ENCODE measurements at places on chromosomes 11 and 22.

DNA sequence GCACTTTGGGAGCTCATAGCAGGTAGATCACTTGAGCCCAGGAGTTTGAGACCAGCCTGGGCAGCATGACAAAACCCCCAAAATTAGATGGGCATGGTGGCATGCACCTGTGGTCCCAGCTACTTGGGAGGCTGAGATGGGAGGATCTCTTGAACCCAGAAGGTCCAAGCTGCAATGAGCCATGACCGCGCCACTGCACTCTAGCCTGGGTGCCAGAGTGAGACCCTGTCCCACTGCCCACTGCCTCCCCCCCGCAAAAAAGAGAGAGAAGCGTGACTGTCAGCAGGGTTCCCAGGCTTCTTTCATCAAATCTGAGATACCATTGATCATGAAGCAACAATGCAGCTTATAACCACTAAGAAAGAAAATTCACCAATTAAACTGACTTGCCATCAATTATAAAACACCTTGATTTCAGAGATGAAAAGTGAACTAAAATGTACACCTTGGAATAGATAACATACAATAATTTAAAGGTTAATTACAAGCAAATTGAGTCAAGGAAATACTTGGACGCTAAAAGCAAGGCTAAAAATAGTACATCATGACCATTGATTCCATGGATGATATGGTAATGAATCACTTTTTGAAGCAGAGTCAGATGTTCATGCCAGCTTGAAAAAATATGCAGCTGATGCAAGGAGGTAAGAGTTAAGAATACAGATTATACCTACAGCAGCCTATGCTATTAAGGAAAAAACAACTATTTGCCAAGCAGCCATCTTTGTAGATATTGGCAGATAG is 90.8 kb upstream of the ALKBH3 start:
- no peak for DNase-seq

DNA sequence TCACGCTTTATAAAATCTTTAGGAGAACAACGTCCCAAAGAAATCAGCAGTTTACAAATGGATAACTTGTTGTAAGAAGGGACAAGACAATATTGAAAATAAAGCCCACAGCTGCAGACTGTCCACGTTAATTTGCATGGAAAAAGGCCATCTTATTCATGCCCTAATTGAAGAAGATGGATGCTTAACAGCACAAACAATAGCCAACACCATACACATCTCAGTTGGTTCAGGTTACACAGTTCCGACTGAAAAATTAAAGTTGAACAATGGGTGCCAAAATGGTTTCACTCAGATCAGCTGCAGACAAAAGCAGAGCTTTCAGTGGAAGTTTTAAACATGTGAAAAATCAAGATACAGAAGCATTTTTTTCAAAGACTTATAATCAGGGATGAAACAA is 314.2 kb downstream of the RAB38 start:
- no peak for DNase-seq

DNA sequence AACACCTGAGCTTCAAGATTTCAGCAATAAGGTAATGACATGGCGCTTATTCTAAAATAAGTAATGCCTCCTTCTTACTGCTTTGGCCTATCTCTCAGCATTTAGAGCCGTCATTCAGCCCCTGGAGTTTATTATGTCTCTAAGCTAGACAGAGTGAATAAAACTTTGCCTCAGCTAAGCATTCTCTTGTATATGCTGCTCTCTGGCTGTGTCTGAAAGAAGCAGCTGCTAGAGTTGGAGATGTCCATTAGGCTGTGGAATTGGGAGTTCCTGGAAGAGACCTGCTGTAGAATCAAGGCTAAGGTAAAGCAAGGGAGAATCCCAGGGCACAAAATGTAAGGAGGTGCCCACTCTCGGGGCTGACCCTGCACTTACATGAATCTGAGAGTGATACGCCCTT is 35.5 kb upstream of the TTC12 start:
- no peak for DNase-seq

GRCh38 chr11:21602699-21603098 is 590.2 kb upstream of the ANO5 start:
- DNase-seq = no peak

GRCh38 chr11:33891714-33892327 is at the start of gene LMO2:
Gene LMO2 (minus strand): TSS chr11:33892076. CDS start chr11:33869716, 22,360 bp downstream.
- DNase-seq = no peak

GRCh38 chr11:64870893-64871466 is 7.4 kb downstream of the EHD1 start:
- DNase-seq = no peak

GRCh38 chr22:18974477-18975180 is 38.5 kb upstream of the PRODH start:
- no peak for DNase-seq

DNA sequence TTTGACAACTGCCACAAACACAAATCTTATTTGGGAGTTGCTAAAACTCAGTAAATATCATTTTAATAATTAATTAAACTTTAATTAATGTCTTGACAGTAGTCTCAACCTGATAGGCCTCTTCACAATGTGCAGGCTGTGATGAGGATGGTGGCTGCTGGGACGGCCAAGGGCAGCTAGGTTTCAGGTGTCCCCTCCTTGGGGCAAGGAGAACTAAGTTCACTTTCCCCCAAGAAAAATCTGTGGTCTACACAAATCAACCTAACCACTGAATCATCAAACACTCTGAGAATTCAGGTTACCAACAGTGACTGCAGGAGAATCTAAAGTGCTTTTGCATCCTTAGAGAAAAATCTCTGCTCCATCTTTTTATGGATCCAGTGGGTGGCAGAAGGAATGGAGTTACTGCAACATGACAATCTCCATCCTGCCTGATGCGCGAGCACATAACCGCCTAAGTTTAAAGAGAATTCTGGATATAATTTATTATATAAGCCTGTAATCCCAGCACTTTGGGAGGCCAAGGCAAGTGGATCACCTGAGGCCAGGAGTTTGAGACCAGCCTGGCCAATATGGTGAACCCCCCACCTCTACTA is 289.7 kb downstream of the KIRREL3 start:
- DNase-seq = no peak

DNA sequence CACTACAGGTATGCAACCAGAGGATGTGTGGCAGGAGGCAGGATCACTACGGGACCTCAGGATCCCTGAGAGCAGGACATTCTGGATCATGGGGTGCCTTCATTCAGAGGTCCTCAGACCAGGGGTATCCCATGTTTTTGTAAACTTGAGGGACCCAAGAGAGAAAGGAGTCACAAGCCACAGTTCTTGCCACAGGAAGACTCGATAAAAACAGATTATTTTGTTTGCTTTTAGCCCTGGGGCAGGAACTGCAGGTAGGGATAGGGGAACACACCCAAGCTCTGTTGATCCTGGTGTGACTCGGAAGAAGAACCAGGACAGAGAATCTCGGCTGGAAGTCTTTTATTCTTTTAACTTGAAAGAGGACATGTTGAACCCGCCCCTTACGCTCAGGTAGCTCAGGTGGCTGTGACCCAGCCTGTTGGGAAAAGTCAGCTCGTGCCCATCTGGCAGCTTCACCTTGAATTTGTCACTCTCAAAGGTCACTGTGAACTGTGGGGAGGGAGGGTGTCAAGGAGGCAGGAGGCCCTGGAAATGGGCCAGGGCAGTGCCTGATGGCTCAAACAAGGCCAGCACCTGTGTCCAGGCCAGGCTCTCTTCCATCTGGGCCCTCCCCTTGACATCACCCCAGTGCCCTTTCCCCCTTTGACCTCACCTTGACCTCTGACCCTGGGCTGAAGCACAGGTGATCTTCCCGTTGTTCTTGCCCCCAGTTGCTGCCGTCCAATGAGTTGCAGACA is 9.8 kb downstream of the LGALS2 start:
- DNase-seq = peak; percentile 55

DNA sequence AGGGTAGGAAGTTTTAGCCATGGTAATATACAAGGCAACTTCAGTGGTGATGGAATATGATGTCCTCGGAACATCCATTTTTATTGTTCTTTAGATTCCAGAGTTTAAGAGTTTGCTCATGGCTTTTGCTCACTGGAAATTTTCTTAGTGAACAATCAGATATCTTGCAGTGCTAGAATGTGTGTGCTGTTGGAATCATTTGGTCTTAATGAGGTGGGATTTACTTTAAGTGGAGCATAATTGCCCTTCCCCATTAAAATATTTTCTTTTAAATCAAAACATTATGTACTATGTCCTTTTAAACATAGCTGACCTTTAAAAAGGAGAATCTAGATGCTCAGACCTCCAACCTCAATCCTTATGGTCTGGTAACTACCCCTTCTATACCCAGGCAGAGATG is 77.3 kb upstream of the LDLRAD3 start:
- DNase-seq = no peak

DNA sequence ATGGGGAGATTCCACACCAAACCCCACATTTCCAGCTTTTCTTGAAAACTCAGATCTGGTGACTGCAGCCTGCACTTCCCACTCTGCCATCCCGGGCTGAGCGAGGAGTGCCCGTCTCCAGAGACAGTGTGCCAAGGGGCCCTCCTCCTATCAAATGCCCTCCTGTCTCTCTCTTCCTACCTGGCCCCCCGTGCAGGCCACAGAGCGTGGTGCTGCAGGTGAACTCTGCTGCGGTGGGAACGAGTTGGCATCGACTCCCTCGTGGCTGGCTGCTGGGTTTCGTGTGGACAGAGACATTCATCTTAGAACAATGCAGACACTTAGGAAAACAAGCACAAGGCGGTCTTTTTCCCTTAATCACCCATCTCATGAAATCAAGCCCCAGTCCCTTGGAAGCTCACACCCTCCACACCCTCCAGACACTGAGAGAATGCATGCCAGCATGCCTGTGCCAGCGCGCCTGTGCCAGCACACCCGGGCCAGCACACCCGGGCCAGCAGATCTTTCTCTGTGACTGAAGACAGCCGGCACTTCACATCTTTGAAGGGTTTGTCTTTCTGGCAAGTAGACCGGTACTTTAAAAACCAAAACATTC is 65.0 kb downstream of the PARVB start:
- DNase-seq = no peak

DNA sequence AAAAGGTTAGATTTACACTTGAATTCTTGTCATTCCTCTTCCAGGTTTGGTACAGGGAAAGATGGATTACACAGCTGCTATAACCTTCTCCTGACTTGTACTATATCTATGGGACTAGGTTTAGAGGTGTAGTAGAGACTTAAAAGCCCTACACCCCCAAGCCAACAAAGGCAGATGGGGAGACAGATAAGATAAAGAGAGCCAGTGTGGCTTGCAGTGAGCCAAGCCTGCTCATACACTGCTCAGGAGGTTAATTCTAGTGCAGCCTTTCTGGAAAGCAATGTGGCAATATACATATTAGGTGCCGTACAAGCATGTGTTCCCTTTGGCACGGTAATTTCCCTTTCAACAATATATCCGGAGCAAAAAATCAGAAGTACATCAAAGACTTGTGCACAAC is 10.8 kb downstream of the SIK3 start:
- DNase-seq = no peak

GRCh38 chr11:19225123-19225522 is 15.6 kb downstream of the E2F8 start:
- DNase-seq = no peak

DNA sequence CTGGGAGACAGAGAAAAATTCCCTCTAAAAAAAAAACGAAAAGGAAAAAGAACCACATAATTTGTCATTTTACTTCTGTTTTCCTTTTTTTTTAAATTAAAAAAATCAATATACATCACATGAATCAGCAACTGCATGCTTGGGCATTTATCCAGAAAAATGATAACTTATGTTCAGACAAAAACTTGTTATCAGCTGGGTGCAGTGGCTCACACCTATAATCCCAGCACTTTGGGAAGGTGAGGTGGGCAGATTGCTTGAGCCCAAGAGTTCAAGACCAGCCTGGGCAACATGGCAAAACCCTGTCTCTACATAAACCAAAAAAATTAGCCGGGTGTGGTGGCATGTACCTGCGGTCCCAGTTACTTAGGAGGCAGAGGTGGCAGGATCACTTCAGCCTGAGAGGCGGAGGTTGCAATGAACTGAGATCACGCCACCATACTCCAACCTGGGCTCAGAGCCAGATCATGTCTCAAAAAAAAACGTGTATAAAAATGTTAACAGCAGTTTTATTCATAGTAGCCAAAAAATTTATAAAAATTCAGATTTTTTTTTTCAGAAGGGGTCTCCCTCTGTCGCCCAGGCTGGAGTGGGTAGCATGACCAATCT is 28.5 kb downstream of the AMBRA1 start:
- no peak for DNase-seq

DNA sequence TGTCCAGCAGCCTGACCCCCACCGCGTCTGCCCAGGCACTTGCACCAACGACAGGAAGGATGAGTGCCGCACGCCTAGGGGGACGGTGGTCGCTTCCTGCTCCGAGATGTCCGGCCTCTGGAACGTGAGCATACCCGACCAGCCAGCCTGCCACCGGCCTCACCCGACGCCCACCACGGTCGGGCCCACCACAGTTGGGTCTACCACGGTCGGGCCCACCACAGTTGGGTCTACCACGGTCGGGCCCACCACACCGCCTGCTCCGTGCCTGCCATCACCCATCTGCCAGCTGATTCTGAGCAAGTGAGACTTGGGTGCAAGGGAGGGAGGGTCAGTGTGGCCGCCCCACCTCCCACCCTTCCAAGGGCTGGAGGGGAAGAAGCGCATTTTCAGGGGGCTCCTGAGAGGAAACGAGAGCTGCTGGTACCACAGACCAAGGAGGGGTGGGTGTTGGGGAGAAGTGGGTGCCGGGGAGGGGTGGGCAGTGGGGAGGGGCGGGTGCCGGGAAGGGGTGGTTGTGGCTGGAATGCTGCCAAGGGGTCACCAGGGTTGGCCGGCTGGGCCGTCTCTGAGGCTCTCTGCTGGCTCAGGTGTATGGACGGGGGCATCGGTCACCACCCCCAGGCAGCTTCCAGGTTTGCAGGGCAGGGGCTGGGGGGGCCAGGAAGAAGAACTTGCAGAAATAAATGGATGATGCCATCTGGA is 27.7 kb upstream of the MUC5B start:
- no peak for DNase-seq

DNA sequence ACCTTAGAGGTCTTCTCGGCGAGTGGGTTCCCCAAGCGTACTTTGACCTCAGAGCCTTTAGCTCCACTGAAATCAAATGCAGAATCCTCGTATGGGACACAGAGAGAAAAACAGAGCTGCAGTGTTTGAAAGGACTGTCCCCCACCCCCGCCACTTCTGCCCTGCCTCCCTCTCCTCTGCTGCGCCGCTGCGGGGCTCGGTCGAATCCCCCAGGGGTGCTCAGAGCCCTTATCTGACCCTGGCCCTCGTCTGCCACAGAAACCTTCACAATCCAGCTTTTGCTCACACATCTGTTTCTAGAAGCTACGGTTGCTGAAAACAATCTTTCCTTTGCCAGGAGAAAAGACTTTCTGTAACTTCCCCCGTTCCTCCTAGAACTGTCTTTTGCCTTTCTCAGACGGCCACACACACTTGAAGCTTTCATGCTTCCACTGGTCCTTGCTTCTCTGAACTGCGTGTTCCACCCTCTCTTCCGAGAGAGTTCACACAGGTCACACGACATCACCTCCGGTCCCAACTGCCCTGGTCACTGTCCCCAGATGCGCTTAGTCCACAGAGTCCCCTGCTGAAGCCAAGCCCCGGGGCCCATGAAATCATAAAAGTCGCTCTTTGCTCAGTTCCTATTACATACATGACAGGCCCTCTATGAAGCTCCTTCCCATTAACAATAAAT is 3.7 kb downstream of the SMIM35 start:
- DNase-seq = no peak

GRCh38 chr22:50269970-50270665 is at the start of gene MAPK11:
Gene MAPK11 (minus strand): TSS chr22:50270380. CDS start chr22:50270292, 88 bp downstream.
- no peak for DNase-seq
